Activated CD8-positive, alpha-beta memory T cell treated with anti-CD3 and anti-CD28 coated beads, Interleukin-2, amount 10 ng/mL, durations not matched to agents 7 days and 5 days (primary cell): ENCODE measurements at places on chromosomes 1 and 21.

- DNase-seq: no peak
Observed at GRCh38 chr1:202056644-202057334, 46.4 kb downstream of the ELF3 start.

DNA sequence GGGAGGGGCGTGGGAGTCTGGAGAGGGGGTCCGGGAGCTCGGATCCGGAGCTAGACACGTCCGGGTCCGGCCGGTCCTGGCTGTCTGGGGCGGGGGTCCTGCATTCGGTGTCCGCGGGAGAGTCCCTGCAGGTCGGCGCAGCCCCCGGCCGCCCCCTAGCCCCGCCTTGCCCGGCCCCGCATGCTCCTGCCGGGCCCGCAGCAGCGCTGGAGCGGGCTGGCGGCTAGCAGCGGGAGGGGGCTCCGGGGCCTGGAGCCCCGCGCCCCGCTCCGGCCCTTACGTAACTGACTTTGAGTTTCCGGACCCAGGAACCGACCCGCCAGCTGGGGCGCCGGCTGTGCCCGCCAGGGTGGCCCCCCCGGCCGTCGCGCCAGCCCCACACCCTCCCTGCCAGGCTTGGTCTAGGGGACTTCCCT lies 26.9 kb upstream of the EPB41 start:
- DNase-seq: peak; percentile 46

DNA sequence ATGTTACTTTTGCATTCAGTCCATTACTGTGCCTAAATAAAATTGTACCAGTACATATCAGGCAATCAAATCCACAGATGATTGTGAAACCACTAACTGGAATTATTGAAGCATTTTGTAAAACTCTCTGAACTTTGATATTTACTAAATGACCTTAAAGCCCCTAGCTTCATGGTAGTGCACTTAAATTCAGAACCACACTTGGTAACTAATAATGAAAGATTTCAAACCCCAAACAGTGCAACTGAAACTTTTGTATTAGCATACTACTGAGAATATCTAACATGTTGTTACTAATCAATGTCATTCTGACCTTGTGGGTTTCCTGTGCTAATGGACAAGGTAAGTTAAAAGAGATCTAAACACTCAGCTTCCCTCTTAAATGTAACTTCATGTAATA lies at the start of gene CFHR3:
Gene CFHR3 (plus strand): TSS at position 238 of the 400 bp plus-strand sequence. CDS start 47 bp downstream, at position 285.
- no peak for DNase-seq

- no peak for DNase-seq
Observed at GRCh38 chr1:219503604-219504003, 109.3 kb downstream of the ZC3H11B start.

DNA sequence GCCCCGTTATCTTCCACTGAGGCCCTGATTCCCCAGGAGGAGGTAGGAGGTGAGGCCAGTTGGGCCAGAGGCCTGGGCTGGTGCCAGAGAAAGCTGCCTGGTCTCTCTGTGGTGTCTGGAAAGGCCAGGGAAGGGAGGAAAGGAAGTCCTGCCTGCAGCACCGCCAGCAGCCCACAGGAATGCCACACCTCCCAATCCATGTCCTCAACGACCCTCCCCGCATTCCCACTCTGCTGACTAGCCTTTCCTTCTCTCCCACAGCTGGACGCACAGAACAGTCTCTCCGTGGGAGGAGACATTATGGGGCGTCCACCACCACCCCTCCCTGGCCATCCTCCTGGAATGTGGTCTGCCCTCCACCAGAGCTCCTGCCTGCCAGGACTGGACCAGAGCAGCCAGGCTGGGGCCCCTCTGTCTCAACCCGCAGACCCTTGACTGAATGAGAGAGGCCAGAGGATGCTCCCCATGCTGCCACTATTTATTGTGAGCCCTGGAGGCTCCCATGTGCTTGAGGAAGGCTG lies 18.0 kb downstream of the CSF1 start:
- DNase-seq: no peak

DNA sequence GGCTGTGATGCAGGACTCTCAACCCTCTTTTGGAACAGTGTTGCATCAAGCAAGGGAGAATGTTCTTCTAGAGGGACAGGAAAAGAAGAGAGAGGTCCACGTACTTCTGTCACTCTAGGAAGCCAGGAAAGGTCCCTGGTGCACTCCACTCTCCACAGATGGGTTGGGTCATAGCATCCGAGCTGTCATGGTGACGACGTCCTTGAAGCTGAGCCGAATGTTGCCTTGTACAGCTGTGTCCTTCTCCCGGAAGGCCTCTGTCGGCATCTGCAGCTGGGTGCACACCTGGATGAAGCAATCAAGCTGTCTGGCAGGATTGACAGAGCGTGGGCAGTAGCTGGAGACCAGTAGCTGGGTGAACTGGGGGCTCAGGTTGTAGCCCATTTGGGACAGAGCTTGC lies 12.5 kb downstream of the MDM4 start:
- DNase-seq: no peak

DNA sequence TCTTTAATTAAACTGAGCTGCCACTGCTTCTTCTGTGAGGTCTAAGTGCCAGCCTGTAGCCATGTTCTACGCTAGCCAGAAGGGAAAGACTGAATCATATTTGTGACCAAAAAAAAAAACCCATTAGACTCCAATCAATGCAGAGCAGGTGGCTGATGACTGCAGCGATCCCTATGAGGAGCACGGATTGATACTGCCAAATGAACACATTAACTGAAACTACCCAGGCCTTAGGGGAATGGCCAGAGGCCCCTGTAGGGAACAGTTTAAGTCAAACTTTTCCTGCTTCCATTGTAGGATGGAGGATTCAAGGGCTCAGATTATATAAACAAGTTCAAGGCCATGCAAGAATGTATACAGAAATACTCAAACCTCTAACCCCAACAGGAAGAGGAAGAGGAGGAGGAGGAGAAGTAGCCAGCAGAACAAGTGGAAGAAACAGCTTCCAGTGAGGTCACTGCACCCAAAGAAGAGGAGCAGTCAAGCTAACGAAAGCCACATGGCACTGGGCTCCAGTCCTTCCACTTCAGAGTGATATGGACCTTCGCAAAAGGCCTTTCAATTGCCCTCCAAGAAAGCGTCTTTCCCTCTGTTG lies 328.3 kb downstream of the SMYD3 start:
- DNase-seq: no peak

DNA sequence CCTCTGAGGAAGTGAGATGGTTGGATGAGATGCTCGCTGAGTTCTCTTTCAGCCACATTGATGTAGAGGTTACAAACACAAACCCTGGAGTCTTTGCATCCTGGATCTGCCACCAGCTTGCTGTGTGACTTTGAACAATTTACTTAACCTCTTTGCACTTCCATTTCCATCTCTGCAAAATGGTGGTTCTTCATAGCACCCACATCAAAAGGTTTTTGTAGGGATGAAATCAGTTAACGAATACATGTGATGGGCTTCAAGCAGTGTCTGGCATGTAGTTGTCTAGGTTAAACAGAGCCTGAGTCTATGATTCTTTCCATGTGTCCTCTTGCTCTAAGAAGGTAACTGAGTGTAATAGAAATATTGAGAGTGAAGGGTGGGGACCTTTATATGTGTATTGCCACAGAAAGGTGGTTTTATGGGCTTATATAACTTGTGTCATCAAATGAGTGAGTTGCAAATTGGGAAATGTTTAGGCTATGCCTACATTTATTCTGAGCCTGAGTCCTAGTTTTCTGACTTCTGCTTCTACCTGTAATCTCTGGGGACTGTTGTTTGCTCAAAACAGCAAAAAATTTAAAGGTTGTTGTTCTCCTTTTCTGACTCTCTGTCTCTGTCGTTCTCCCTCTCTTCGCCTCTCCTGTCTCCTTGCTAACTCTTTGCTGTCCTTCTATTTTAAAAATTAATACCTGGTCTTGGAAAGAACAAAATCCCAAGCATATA lies 27.3 kb upstream of the LRRN2 start:
- no peak for DNase-seq

- peak; percentile 49 for DNase-seq
Observed at GRCh38 chr1:202967684-202968281, 726 bp upstream of the CYB5R1 start.

GRCh38 chr21:27700974-27701614 lies 734.2 kb upstream of the ADAMTS5 start:
- DNase-seq: peak; percentile 61

GRCh38 chr1:25871086-25871703 lies 4.3 kb downstream of the PAQR7 start:
- no peak for DNase-seq

- no peak for DNase-seq
Observed at GRCh38 chr1:220577926-220578325, 50.0 kb downstream of the MARK1 start.

GRCh38 chr1:230350208-230350921 lies 75.8 kb downstream of the PGBD5 start:
- DNase-seq: no peak

GRCh38 chr1:152888126-152888525 lies 10.0 kb downstream of the SMCP start:
- DNase-seq: no peak

DNA sequence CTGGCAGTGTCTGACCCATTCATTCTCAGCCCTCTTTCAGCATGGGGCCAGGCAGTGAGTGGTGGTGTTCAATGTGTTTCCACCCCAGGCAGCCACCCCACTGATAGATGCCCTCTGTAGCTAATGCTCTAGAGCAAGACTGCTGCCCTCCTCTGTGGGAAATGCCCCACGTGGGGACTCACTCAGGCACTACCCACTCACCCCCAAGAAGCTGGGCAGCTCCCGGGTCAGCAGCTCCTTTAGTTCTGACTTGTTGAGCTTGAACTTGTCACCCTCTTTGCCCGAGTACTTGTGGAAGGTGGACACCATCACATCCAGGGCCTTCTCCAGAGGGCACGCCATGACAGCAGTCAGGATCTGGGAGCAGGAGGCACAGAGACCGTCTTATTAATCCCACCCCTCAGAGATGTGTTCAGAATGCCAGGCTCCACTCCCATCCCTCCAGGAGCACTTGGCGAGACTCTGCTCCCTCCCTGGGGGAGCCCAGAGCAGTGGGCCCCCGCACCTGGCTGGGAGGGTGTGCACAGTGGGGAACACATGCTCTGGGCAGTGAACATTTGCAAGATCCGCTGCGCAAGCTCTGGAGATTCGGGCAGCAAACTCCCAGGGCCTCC lies 1.0 kb downstream of the S100A4 start:
- DNase-seq: no peak

- DNase-seq: no peak
Observed at GRCh38 chr1:94572780-94573179, 31.2 kb upstream of the F3 start.

GRCh38 chr1:204984499-204984898 lies 58.5 kb upstream of the CNTN2 start:
- no peak for DNase-seq

DNA sequence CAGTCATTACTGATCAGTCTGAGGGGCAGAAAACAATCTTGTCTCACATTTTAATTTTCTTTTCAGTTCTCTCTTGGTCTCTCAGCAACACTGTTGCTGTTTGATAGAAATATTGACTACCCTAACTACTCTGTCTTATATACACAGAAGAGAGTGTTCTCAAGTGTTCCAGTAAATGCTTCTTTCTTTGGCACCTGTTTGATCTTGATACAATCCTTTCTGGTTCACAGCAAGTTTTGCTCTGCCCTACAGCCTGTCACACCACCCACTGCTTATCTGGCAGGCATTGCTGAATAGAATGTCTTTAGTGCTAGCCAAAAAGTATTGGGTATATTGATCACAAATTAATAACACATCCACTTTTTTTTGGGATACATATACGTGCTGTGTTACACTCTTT lies 75.7 kb upstream of the WLS start:
- DNase-seq: no peak

DNA sequence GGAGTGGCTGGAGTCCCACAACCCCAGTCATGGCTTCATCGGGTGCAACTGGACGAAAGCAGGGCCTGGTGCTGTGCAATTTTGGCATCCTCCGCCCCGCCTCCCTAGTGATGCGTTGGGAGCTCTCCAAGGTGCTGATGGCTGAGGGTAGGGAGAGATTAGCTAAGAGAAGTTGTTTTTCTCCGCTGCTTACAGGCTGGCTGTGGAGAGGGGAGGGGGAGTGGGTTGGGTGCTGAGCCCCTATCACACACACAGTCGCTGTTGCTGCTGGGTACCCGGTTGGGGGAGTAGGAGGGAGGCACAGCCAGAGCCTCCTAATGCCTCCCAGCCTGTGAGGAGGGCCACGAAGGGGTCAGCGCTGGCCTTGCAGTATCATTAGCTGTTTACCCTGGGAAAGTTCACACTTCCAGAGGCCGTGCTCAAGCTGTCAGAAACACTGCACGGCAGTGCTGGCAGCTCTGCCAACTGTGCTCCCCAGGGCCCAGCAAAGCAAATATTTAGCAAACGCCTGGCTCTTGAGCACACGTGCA lies 110.0 kb downstream of the GRIK3 start:
- DNase-seq: peak; percentile 68

GRCh38 chr1:109971559-109971958 lies 13.0 kb upstream of the AHCYL1 start:
- no peak for DNase-seq

- DNase-seq: peak; percentile 77
Observed at GRCh38 chr1:225866061-225866837, 15.9 kb downstream of the TMEM63A start.

DNA sequence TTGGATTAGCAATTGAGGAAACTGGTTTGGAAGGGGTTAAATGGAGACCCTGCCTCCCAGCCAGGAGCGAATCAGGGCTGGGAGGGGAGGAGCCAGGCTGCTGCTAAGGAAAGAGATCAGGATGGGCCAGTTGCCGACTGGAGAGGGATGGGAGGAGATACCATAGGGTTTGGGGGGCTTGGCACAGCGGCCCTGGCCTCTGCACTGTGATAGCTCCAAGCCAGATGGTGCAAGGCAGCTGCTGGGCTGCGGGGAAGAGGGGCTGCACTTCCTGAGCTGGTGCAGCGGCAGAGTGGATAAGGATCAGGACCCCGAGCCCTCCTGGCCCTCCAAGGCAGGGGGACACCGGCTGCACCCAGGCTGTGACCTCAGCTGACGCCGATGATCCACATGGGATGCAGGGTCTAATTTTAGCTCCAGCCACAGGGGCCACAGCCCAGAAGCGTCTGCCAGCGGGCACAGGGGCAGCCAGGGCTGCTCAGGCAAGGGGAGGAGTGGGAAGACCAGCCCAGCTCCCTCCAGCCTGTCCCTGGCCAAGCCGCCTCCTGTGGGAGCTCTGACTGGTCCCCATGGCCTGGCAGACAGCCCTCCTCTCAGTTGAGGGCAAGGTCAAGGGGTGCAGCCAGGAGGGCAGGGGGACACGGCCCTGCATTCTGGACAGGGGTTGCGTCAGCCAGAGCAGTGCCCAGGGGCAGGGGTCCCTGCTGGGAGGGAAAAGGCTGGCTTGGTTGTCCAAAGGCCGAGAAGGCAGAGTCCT lies at the start of gene EXTL1:
Gene EXTL1 (plus strand): TSS at position 129 of the 757 bp plus-strand sequence. CDS start 872 bp downstream, outside the sequence.
- no peak for DNase-seq

DNA sequence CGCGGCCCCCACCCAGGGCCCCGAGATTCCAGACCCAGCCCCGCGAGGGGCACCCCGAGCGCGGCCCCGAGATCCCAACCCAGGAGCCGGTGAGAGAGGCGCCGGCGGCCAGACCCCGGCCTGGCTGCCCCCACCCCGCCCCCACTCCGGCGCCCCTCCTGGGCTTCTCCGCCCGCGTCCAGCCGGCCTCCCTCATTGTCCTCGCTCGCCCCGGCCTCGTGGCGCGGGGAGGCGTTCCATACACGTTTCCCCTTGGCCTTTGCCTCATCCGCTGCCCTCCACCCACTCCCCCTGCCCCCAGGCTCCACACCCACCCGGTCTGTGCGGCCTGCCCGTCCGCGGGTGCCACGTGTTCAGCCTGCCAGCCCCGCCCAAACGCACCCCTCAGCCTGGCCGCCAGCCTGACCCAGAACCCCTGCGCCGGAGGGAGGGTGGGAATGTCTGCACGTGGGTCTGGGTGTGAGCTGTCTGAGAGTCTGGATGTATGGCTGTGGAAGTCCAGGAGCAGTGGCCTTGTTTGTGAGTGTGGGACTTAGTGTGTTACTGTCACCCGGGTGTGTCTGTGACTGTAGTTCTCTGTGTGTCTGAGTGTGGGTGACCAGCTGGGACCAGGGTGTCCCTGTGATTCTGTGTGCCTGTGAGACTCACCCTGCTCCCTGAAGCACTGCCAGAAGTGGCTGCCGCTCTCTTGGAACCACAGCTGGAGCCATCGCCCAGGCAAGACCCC lies 681 bp downstream of the B4GALT2 start:
- DNase-seq: peak; percentile 59
